ENCODE measurements at places on chromosomes 2 and 18. TPM values are rescaled to one million over a fixed set of nuclear protein-coding genes. Genes with fewer than 3 reads are reported as not detected.

PRKD3 gene
- polyA plus RNA-seq = 19.9 TPM

FOXD4L1 gene
- 0.08 TPM for polyA plus RNA-seq

TCF23 gene
- polyA plus RNA-seq = not detected

CCDC121 gene
- polyA plus RNA-seq = 1.1 TPM

NPHP1 gene
- 2.9 TPM for polyA plus RNA-seq

GRCh38 chr18:45379903-45380302 is 235.4 kb upstream of the SLC14A2 start:
- H3K4me1 ChIP-seq = peaks cover 15% of the 10 kb centered on the region
- H3K27ac ChIP-seq = no peak overlapping the region
- H3K4me3 ChIP-seq = no peak overlapping the region
- no peaks in the 10 kb centered on the region for H3K36me3 ChIP-seq
- no peaks in the 10 kb centered on the region for H3K27me3 ChIP-seq

- H3K27me3 ChIP-seq = no peaks in the 10 kb centered on the region
- DNase-seq = no peak
- H3K36me3 ChIP-seq = no peaks in the 10 kb centered on the region
- no peaks in the 10 kb centered on the region for H3K4me1 ChIP-seq
These were observed 301.9 kb downstream of the RIT2 start for GRCh38 chr18:42813570-42813969.

DNA sequence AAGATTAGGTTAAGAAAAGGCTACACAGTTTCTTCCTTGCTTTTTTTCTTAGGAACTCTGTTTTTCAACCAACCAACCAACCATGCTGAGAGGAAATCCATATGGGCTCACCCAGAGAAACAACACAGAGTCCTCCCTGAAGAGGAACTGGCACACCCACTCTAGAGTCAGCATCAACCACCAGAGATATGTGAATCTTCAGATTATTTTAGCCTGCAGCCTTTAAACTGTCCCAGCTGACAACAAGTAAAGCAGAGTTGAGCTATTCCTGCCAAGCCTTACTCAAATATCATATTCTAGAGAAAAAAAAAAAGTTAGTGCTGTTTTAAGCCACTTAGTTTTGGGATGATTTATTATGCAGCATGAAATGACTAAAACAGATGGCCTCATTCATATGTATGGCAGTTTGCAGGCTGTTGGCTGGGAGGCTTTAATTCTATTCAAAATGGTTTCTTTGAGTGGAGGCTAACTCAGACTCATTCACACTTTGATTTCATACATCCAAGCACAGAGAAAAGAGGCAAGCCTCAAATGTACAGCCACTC is 1637.7 kb upstream of the LRRTM1 start:
- no peaks in the 10 kb centered on the region for H3K27me3 ChIP-seq
- H3K4me1 ChIP-seq = no peaks in the 10 kb centered on the region
- H3K27ac ChIP-seq = no peak overlapping the region
- DNase-seq = no peak

DNA sequence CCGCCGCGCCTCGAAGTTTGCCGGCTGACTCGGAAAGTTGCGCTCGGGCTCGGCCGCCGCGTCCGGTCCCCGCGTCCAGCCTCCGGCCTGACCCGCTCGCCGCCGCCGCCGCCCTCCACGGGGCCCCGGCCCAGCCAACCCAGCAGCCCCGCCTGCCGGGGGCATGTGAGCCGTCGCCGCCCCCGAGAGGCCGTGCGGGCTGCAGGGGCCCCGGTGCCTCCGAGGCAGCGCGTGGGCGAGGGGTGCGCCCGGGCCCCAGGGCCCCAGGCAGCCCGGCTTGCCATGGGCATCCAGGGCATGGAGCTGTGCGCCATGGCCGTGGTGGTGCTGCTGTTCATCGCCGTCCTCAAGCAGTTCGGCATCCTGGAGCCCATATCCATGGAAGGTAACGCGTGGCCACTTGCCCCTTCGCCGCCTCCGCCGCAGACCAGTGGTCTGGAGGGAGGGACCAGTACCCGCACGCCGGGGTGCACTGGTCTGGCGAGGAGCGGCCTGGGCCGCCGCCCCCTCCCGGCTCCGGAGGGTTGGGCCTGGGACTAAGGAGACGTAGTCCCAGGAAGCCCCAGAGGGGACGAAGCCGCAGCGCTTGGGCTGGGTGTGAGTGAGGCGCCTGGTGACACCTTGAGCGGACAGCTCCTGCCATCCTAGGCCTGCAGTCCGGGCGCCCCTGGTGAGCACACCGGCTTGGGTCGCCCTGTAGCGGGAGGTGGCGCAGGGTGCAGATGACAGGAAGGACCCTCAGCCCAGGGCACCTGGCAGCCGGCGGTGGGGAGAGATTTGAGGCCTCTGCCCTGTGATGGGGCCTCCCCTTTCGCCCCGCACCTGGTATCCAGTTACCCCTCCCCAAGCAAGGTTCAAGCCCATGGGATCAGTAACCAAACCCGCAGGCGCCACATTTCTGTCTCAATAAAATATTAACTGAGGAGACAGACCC is 49.9 kb downstream of the KCNIP3 start:
- H3K36me3 ChIP-seq = no peaks in the 10 kb centered on the region
- no peak for DNase-seq
- no peak overlapping the region for H3K4me3 ChIP-seq
- no peak overlapping the region for H3K27ac ChIP-seq
- peaks cover 34% of the 10 kb centered on the region for H3K27me3 ChIP-seq

DNA sequence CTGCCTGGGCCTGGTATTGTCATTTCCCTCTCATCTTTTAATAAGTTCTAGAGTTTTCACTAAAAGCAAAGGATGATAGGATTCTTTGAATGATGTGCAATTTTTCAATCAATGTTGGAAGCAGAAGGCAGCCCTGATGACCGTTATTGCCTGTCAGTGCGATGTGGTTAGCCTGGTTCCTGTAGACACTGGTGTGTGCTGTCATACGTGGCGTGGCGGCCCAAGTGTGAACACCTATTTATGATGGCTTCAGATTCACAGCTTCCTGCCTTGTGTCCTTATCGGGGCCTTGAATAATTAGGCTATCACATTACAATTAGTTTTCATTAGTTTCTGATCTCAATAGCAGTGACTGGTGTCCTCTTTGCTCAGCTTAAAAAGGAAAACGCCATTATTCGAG is 218.5 kb downstream of the TPGS2 start:
- H3K4me1 ChIP-seq = peaks cover 3% of the 10 kb centered on the region
- H3K4me3 ChIP-seq = no peak overlapping the region
- DNase-seq = no peak

- H3K4me3 ChIP-seq = no peak overlapping the region
- no peaks in the 10 kb centered on the region for H3K27me3 ChIP-seq
- peaks cover 8% of the 10 kb centered on the region for H3K4me1 ChIP-seq
- no peak for DNase-seq
- H3K27ac ChIP-seq = no peak overlapping the region
- H3K36me3 ChIP-seq = no peaks in the 10 kb centered on the region
These were observed 227.7 kb downstream of the GPD2 start for GRCh38 chr2:156663757-156664409.

DNA sequence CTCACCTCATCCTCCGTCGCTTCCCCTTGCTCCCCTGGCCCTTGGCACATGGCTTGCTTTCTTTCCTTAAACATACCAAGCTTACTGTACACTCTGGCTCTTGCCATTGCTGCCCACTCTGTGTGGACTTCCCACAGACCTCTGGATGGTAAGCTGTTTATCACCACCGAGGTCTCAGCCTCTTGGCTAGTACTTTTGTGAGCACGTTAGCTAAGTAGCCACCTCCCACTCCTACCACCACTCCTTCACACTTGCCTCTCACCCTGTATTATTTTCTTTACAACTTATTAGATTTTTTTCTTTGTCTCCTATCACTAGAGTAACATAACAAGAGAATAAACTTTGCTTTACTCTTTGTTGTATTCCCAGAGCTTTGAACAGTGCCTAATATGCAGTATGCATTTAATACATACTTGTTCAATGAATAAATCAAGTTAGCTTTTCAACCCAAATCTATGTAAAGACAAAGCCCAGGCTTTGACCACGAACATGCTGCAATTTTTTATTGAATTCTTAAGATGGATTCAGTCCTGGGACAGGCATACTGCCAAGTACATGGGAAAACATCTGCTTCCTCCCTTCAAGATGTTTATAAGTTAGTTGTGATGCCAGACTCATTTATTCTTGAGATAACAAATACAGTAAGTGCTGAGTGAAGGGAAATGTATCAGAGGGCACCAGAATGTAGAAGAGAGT is 25.0 kb upstream of the MSGN1 start:
- no peaks in the 10 kb centered on the region for H3K27me3 ChIP-seq
- no peak overlapping the region for H3K27ac ChIP-seq
- no peak overlapping the region for H3K4me3 ChIP-seq
- H3K4me1 ChIP-seq = no peaks in the 10 kb centered on the region
- no peaks in the 10 kb centered on the region for H3K36me3 ChIP-seq
- DNase-seq = no peak

- no peaks in the 10 kb centered on the region for H3K27me3 ChIP-seq
- H3K36me3 ChIP-seq = peaks cover 5% of the 10 kb centered on the region
- peak overlapping the region; percentile 43 for H3K4me3 ChIP-seq
- peak overlapping the region; percentile 90 for H3K27ac ChIP-seq
These were observed 867 bp downstream of the RBBP8 start for GRCh38 chr18:22933966-22934423.

DNA sequence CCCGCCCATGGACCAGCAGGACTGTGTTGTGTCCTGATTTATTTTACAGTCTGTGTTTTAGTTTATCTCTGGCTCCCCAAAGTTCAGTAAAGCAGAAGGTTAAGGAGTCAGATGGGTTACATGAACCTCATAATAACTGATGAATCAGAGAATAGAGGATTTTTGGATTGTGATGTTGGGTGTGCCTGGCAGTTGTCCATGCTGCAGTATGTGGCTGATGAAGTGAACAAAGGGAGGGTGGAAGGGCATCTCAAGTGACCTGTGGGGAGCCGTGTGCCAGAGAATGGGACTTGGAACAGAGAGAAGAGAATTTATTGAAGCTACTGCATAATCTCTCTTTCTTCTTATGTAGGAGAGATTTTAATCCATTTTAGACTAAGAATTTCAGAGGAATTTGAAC is 145.5 kb downstream of the MAP4K4 start:
- no peak overlapping the region for H3K4me3 ChIP-seq
- DNase-seq = no peak
- no peaks in the 10 kb centered on the region for H3K27me3 ChIP-seq
- peaks cover 46% of the 10 kb centered on the region for H3K36me3 ChIP-seq
- peaks cover 30% of the 10 kb centered on the region for H3K4me1 ChIP-seq

GRCh38 chr18:29184654-29185053 is 1007.7 kb upstream of the CDH2 start:
- DNase-seq = no peak
- no peak overlapping the region for H3K27ac ChIP-seq
- no peaks in the 10 kb centered on the region for H3K27me3 ChIP-seq
